Midbrain (tissue), 1 donor: ENCODE measurements at places on chromosomes 3 and 15.

DNA sequence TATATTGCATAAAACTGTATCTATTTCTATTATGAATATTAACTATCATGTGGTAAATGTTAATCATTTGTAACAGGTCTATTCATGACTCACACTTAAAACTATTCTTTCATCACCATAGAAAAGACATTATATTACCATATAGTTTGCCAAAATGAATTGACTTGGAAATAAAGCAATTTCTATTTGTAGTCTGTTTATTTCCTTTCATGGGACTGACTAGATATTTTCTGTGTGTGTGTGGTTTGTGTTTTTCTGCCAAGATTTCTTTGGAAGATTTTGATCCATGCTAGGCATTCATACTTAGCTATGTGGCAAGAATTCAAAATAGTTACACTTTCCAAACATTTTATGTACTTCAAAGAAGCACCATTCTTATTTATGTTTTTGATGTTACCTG lies 522.5 kb upstream of the AGTR1 start:
- no peak for DNase-seq

GRCh38 chr3:167406876-167407492 lies 26.9 kb upstream of the ZBBX start:
- DNase-seq: peak; percentile 85

GRCh38 chr3:5442106-5442785 lies 254.7 kb downstream of the EDEM1 start:
- DNase-seq: no peak

- DNase-seq: no peak
Observed at GRCh38 chr3:150515210-150515609, 31.1 kb downstream of the SERP1 start.

GRCh38 chr3:17747174-17747889 lies 4.9 kb upstream of the TBC1D5 start:
- DNase-seq: no peak

DNA sequence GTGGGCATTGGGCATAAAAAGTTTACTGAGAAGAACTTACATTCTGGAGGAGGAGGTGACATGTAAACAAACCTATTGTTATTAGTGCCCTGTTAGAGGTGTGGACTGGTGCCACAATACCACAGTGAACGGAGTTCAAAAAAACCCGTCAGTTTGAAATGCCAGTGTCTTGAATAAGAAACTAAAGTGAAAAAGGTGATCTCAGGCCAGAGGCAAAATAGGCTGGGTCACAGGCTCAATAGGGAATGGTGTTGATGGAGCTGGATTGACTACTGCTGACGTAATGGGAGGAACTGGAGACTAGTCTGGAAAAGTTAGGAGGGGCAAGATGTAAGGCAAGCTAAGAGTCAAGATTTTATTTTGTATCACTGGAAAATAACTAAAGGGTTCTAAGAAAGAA lies 1.6 kb upstream of the DCBLD2 start:
- DNase-seq: no peak

DNA sequence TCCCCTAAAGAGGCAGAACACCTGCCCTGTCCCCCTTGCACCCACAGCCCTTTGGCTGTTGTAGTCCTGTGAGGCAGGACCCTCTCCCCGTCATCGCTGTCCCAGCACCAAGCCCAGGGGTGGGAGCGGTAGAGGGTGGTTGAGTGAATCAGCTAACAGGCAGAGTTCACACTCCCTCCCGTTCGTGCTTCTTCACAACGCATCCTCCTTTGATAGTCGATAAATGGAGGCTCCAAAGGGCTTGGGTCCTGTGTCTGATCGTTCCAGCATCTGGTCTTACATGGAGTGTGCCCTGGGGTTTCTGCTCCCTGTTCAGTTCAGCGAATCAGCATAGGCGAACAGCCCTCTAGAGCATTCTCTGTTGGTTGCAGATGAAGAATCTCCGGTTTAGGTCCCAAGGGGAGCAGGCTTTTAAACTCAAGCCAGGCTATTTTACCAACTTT lies 820 bp upstream of the HMCES start:
- no peak for DNase-seq

- DNase-seq: no peak
Observed at GRCh38 chr15:63969652-63970421, 76.4 kb downstream of the DAPK2 start.

DNA sequence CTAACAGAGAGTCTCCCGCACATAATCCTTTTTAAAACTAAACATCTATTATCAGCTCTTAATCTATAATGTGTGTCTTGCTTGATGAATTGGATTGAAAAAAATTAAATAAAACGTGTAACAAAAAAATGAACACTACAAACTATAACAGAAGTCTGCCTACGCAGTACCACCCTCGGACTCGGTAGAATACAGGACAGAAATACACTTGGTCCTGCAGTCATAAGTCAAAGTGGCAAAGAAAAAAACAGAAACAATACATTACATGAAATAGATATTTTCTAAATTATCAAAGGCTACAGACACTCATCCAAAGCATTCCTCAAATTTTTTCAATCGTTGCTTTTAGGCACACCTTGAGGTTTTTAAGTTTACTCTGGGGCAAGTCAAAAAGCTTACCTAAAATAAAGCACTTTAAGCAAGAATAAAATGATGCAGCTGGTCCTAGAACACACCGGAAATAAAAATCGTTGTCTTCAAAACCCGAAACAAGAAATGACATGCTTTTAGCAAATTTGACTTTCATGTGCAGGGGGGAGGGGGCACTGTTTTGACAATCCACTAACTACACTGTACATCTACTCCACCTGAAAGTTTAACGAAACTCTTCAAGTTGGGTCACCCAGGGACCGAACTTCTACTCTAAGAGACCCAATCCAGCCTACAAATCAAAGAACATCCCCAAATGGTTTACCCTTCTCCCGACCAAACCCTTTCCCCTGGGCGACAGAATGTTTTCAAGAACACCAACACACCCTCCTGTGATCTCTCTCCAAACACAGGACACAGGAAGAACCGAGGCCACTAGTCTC lies 1.3 kb downstream of the ADAM10 start:
- DNase-seq: peak; percentile 36

- DNase-seq: no peak
Observed at GRCh38 chr3:131193641-131194238, 167.1 kb downstream of the NEK11 start.

- no peak for DNase-seq
Observed at GRCh38 chr3:71926262-71926600, 141.3 kb upstream of the PROK2 start.

- DNase-seq: no peak
Observed at GRCh38 chr3:133882986-133883586, 12.6 kb downstream of the RAB6B start.

DNA sequence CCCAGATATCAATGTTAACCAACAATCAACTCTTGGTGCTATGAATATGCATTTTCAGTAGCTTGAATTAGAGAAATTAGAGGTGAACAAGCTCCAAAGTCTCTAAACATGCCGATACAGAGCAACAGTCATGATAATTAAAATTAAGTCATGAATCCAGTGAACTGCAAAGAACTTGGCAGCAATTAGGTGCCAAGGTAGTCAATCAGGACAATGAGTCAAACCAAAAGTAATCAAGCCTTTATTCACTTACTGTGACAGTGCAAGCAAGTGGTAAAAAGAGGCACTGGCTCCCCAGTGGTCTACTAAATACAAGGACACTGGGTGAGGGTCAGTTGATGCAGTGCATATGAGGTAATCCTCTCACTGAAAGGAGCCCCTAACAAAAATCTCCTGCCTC lies 1.8 kb downstream of the ZNF770 start:
- DNase-seq: no peak

GRCh38 chr3:165830746-165831145 lies 6.5 kb downstream of the BCHE start:
- DNase-seq: no peak

- no peak for DNase-seq
Observed at GRCh38 chr15:79310612-79310984, 314 bp upstream of the TMED3 start.

DNA sequence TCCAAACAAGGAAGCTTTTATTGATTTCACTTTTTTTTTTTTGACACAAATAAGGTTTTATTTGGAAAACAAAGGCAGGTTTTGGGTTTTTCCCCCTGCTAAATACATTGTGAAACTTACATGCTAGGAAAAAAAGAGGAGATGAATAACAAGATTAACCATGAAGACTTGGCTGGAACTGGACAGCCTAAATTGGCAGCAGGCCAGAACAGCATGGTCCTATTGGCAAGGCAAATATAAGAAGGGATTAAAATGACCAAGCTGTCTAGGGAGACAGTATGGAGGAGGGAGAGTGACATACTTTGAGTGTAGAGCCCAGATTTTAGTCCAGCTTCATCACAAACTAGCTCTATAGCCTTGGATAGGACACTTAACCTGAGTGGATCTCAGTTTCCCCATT lies 63.9 kb upstream of the BBX start:
- no peak for DNase-seq

GRCh38 chr15:101044625-101045235 lies 125.6 kb downstream of the LRRK1 start:
- no peak for DNase-seq

- DNase-seq: no peak
Observed at GRCh38 chr15:77819851-77820728, 187.4 kb upstream of the LINGO1 start.

GRCh38 chr15:58543664-58544335 lies 112.0 kb downstream of the LIPC start:
- no peak for DNase-seq

GRCh38 chr3:89521328-89521727 lies 413.9 kb downstream of the EPHA3 start:
- no peak for DNase-seq

- DNase-seq: no peak
Observed at GRCh38 chr15:72173864-72174550, 23.6 kb downstream of the GRAMD2A start.

DNA sequence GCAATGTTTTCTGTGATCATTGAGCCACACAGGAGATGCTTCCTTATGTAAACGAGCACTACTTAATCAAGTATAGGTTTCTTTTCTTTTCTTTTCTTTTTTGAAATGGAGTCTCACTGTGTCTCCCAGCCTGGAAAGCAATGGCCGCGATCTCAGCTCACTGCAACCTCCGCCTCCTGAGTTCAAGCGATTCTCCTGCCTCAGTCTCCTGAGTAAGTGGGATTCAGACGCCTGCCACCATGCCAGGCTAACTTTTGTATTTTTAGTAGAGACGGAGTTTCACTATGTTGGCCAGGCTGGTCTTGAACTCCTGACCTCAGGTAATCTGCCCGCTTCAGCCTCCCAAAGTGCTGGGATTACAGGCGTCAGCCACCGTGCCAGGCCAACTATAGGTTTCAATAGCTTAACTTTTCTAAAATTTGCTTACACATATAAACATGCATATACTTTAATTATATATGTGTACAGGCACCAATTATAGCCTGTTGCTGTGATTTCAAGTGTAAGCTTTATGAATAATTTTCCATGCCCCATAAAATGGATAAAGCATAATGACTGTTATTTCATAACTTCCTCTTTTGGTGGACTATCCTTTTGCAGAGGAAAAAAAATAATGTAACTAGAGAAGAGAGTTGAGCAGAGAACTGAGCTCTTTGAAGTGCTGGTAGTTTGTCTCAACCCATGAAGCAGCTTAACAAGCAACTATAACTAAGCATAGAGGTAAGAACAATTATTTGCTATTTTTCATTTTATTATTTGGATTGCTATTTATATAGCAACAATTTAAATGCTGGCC lies 24.8 kb upstream of the MBNL1 start:
- no peak for DNase-seq

DNA sequence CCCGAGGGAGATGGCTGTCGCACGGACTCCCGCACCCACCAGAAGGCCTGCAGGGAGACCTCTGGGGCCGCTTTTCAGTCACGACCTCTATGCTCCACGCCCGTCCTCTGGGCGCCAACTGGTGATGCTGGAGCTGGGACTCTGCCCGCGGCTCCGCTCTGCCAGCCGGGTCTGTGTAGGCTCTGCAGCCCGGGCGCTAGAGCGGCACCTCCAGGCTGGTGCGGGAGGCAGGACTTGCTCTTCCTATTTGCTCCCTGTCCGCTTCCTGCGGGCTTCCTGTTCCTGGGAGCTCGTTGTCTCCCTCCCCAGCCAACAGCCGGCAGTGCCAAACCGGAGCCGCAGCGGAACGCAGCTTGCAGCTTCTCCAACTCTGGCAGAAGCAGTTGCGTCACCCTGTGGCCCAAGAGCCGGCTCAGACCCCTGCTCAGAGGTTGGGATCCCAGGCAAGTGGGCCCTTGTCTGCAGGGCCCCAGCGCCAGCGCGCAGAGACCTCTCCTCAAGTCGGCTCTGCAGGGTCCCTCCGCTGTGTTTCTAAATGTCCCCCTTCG lies 285.9 kb downstream of the XXYLT1 start:
- peak; percentile 17 for DNase-seq

DNA sequence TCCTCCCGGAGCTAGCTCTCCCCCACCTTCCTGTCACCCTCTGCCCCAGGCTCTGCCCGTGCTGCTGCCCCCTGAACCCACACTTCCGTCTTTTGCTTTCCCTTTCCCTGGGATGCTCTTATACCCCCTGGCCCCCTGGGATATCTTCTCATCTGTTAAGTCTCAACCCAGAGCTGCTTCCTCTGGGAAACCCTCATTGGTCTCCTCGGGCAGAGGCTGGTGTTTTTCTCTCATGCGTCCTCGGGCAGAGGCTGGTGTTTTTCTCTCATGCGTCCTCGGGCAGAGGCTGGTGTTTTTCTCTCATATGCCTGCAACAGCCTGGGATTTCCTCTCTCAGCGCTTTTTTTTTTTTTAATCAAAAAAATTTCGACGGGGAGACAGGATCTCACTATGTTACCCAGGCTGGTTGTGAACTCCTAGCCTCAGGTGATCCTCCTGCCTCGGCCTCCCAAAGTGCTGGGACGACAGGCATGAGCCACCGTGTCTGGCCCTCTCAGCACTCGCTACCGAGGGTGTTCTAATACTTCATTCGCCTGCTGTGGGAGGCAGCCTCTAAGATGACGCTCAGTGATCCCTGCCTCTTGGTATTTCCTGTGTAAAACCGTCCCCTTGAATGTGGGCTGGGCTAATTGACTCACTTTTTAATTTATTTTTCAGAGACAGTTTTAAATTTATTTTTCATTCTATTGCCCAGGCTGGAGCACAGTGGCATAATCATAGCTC lies 62.7 kb upstream of the TFRC start:
- DNase-seq: no peak

GRCh38 chr3:181176601-181177000 lies 187.1 kb upstream of the DNAJC19 start:
- peak; percentile 76 for DNase-seq

DNA sequence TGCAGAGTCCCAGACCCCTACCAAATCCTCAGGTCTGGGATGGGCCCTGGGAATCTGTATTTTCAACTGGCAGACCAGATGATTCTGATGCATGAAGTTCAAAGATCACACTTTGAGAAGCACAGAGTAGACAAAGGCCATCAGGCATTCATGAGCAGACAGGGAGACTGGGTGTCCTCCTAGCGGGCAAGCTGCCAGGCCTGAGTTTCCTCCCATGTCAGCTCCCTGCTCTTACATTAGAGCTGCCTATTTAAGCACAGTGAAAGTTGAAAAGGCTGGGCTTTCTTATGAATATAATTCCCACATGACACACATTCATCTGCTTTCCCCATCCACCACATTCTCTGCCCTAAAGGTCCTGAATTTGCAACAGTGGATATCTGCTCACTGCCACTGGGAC lies 14.0 kb downstream of the CAPN3 start:
- no peak for DNase-seq

- DNase-seq: no peak
Observed at GRCh38 chr15:35567392-35567791, 21.4 kb upstream of the DPH6 start.
